ENCODE measurements at places on chromosomes 6 and 20.

GRCh38 chr20:48180024-48180423 is 394.7 kb upstream of the SULF2 start:
- DNase-seq, result no peak

DNA sequence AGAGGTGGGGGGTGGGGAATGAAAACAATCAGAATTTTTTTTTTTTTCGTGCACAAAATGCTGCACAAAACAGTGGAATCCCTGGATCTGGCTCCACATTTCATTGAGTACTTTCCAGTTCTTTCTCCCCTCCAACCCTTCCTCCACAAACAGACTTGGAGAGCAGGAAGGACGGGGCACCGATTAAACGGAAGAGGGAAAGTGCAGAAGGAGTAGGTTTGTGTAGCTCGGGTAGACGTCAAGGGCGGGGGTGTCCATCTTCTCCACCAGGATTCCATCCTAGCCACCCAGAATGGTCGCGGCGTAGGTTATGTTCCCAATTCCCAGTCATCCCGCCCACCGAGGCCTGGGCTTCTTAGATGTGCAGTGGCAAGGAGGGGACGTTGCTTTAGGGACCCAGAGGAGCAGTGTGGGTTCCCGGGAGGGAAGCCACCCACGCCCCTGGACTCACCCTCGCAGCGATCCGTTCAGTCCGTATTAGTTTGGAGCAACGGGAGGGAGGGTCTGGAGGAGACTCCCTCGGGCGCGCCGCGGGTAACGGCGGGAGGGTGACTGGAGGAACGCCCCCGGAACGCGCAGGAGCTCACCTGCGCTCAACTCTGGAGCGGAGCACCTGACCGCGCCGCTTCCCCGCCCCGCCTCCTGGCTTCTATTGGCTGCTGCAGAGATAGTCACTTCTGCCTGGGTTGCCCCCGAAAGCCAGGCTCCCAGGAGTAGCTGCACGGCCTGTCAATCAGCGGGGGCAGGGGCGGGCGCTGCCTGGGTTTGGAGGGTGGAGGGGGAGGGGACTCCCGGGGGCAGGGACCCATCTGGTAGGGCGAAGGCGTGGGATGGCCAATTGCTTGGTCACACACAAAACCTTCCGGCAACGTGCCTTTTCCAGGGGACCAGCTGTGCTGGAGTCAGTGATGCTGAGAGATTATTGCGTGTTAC is at the start of gene ENPP5:
TSS of gene ENPP5 (minus strand) at position 624 of the 933 bp plus-strand sequence. CDS start 2,718 bp downstream, outside the sequence.
- DNase-seq, result peak; percentile 49

GRCh38 chr20:53413186-53413631 is 180.4 kb downstream of the ZNF217 start:
- peak; percentile 45 for DNase-seq

- no peak for DNase-seq
These were observed 13.1 kb downstream of the CDC5L start for GRCh38 chr6:44400572-44400971.

DNA sequence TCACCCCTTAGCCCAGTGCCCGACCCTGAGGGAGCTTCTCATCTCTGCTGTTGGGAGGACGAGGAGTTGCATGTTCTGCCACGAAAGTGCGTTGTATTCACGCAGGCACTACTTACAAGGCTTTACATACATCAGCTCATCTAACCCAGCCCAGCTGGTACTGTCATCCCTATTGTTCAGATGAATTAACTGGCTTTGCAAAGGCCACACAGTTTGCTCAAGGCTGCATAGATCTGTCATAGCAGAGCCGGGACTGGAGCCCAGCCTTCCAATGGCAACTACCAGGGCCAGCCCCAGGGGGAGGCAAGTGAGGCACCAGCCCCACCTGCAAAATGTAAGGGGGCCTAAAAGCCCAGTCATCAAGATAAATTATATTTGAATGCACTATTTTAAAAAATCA is 257.6 kb downstream of the NFATC2 start:
- DNase-seq, result no peak
